ENCODE measurements at places on chromosomes 6 and 20. TPM values are rescaled to one million over a fixed set of nuclear protein-coding genes. Genes with fewer than 3 reads are reported as not detected.

Gene FLRT3
- 63.9 TPM for total RNA-seq

Gene SLC26A8
- not detected for total RNA-seq

- H3K27me3 ChIP-seq = peaks cover 11% of the 10 kb centered on the region
- peaks cover 9% of the 10 kb centered on the region for H3K4me1 ChIP-seq
- no peak overlapping the region for H3K4me3 ChIP-seq
- DNase-seq = no peak
- H3K27ac ChIP-seq = no peak overlapping the region
These were observed 36.4 kb downstream of the HLA-DPB1 start for GRCh38 chr6:33112148-33112547.

GRCh38 chr20:43903953-43904826, 10.5 kb upstream of the TOX2 start:
- peaks cover 4% of the 10 kb centered on the region for H3K27me3 ChIP-seq
- H3K4me3 ChIP-seq = no peak overlapping the region
- H3K4me1 ChIP-seq = no peaks in the 10 kb centered on the region
- H3K27ac ChIP-seq = no peak overlapping the region

GRCh38 chr6:168165373-168165772, 86.4 kb upstream of the FRMD1 start:
- peaks cover 1% of the 10 kb centered on the region for H3K27me3 ChIP-seq
- no peak overlapping the region for H3K4me3 ChIP-seq
- no peak for DNase-seq
- H3K27ac ChIP-seq = no peak overlapping the region
- H3K36me3 ChIP-seq = no peaks in the 10 kb centered on the region

DNA sequence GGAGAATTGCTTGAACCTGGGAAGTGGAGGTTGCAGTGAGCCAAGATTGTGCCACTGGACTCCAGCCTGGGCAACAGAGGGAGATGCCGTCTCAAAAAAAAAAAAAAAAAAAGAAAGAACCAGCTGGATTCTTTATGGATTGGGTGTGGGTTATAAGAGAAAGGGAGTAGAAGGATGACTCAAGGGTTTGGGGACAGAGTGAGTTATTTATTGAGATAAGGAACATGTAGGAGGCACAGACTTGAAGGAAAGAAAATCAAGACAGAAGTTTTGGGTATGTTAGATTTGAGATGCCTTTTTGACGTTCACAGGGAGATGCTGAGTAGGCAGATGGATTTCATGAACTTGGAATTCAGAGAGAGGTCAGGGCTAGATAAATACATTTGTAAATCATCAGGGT, 47.6 kb downstream of the KIZ start:
- H3K27me3 ChIP-seq = no peaks in the 10 kb centered on the region
- no peak for DNase-seq
- H3K4me1 ChIP-seq = no peaks in the 10 kb centered on the region
- no peaks in the 10 kb centered on the region for H3K36me3 ChIP-seq
- no peak overlapping the region for H3K27ac ChIP-seq

GRCh38 chr6:143955971-143956370, 52.1 kb downstream of the PLAGL1 start:
- H3K27me3 ChIP-seq = no peaks in the 10 kb centered on the region
- H3K36me3 ChIP-seq = peaks cover 4% of the 10 kb centered on the region
- H3K4me1 ChIP-seq = peaks cover 3% of the 10 kb centered on the region
- no peak for DNase-seq
- H3K4me3 ChIP-seq = no peak overlapping the region

GRCh38 chr6:17291778-17292177, 10.6 kb downstream of the RBM24 start:
- H3K4me1 ChIP-seq = no peaks in the 10 kb centered on the region
- H3K27ac ChIP-seq = no peak overlapping the region
- H3K27me3 ChIP-seq = peaks cover 28% of the 10 kb centered on the region
- no peak overlapping the region for H3K4me3 ChIP-seq
- DNase-seq = peak; percentile 50
- H3K36me3 ChIP-seq = no peaks in the 10 kb centered on the region

GRCh38 chr6:30055513-30055912, 5.6 kb upstream of the POLR1H start:
- peaks cover 14% of the 10 kb centered on the region for H3K36me3 ChIP-seq
- no peak overlapping the region for H3K4me3 ChIP-seq
- H3K27ac ChIP-seq = no peak overlapping the region
- peaks cover 7% of the 10 kb centered on the region for H3K4me1 ChIP-seq
- H3K27me3 ChIP-seq = no peaks in the 10 kb centered on the region
- DNase-seq = no peak

DNA sequence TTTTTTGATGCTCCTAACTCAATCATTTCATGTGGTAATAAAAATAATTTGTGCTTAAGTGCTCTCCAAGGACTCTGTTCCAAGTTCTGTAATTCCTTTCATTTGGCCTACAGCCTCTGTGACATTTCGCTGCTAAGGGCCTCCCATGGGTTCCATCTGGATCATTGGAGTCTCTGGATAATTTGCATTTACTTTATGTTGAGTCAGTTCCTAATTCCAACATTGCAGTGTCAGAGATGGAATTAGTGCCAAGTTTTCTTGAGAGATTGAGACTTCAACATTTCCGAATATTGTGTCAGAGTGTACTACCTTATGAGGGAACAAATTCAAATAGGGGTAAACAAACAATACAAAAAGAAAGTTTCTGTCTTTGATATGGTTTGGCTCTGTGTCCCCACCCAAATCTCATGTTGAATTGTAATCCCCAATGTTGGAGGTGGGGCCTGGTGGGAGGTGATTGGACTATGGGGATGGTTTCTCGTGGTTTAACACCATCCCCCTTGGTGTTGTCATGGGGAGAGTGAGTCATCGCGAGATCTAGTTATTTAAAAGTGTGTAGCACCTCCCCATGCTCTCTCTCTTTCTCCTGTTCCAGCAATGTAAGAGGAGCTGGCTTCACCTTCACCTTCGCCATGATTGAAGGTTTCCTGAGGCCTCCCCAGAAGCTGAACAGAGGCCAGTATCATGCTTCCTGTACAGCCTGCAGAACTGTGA, 244.1 kb upstream of the TBX18 start:
- no peaks in the 10 kb centered on the region for H3K4me1 ChIP-seq
- no peaks in the 10 kb centered on the region for H3K36me3 ChIP-seq
- DNase-seq = no peak
- H3K27ac ChIP-seq = no peak overlapping the region
- no peaks in the 10 kb centered on the region for H3K27me3 ChIP-seq
- no peak overlapping the region for H3K4me3 ChIP-seq

DNA sequence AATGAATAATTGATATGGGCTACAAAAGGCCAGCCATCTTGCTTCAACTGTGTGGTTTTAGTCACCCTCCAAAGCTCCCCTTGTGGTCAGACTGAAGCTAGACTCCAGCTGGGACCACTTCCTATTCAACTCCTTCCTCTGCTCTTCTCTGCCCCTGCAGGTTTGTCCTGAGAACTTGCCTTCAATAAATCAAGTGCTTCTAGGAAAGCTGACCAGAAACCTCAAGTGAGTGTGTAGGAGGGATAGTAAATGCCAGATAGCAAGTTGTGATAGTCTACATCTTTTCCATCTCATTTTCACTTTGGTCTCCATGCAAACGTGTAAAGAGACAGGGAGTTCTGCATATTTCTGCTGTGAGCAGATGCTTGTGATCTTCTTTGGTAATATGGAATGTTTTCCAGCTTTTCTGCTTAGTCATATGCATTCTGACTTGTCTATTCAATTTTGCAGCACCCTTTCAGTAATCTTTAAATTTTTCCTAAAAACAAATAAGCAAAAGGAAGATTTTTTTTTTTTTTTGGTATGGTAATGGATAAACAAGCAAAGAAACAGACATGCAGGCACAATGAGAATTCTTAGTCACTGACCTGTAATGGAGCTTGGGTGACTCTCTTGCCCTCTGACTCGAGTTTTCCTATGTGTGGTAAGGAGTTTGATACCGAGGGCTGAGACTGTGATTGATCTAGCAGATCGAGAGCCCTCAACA, 201.3 kb upstream of the BTBD3 start:
- DNase-seq = no peak
- no peaks in the 10 kb centered on the region for H3K36me3 ChIP-seq
- H3K27ac ChIP-seq = no peak overlapping the region
- no peak overlapping the region for H3K4me3 ChIP-seq
- no peaks in the 10 kb centered on the region for H3K4me1 ChIP-seq
- no peaks in the 10 kb centered on the region for H3K27me3 ChIP-seq

DNA sequence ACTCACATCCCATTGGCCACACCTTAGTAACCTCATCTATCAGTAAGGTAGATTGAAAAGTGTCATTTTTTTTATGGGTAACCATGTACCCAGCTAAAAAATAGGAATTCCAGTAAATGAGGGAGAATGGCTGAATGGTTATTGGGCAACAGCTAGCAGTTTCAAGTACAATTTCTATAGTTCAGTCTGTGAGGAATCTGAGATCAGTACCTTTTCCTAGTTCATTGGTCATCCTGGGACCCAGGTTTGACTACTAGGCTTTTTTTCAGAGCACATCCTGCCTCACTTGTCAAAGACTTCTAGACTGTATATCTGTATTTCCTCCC, 28.3 kb downstream of the PHF3 start:
- peak overlapping the region; percentile 1 for H3K27ac ChIP-seq
- H3K4me1 ChIP-seq = peaks cover 14% of the 10 kb centered on the region
- no peak for DNase-seq
- peaks cover 3% of the 10 kb centered on the region for H3K36me3 ChIP-seq
- H3K27me3 ChIP-seq = no peaks in the 10 kb centered on the region
- no peak overlapping the region for H3K4me3 ChIP-seq

DNA sequence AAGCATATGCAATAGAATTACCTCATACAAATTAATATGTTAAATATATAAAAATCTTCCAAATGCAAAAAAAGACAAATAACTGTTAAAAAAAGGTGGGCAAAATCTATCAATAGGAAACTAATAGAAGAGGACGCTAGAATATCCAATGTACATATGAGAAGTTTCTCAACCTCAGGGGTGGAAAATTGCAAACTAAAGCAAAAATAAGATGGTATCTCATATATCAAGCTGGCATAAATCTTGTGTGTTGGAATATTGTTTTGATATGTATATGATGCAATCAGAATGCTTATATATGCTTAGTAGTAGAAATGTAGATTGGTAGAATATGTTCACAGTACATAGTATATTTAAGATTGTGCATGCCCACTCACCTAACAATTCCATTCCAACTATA, 395.0 kb upstream of the OPRM1 start:
- no peaks in the 10 kb centered on the region for H3K36me3 ChIP-seq
- H3K27me3 ChIP-seq = no peaks in the 10 kb centered on the region
- no peak overlapping the region for H3K27ac ChIP-seq
- no peak for DNase-seq
- no peak overlapping the region for H3K4me3 ChIP-seq

GRCh38 chr20:19993958-19994669, 23.0 kb upstream of the NAA20 start:
- H3K4me3 ChIP-seq = no peak overlapping the region
- no peak for DNase-seq
- H3K27me3 ChIP-seq = no peaks in the 10 kb centered on the region
- H3K4me1 ChIP-seq = peaks cover 85% of the 10 kb centered on the region
- peak overlapping the region; percentile 66 for H3K27ac ChIP-seq
